ENCODE measurements at places on chromosomes 4 and X. TPM values are rescaled to one million over a fixed set of nuclear protein-coding genes. Genes with fewer than 3 reads are reported as not detected.

The CNKSR2 gene
- total RNA-seq, result 14.3 TPM

The VCX gene
- not detected for total RNA-seq

The IQSEC2 gene
- 13.6 TPM for total RNA-seq

The QRFPR gene
- total RNA-seq, result 1.5 TPM

The MSX1 gene
- total RNA-seq, result 48.8 TPM

The SHOX gene
- 0.06 TPM for total RNA-seq

The SSX4B gene
- total RNA-seq, result not detected

The PRDM8 gene
- total RNA-seq, result 8.8 TPM

The METAP1 gene
- 30.9 TPM for total RNA-seq

The DDX60 gene
- 29.3 TPM for total RNA-seq

The CAPN6 gene
- total RNA-seq, result 47.4 TPM

The NAP1L2 gene
- total RNA-seq, result 57.0 TPM

The FGFBP1 gene
- total RNA-seq, result not detected

The ZNF182 gene
- 6.8 TPM for total RNA-seq

DNA sequence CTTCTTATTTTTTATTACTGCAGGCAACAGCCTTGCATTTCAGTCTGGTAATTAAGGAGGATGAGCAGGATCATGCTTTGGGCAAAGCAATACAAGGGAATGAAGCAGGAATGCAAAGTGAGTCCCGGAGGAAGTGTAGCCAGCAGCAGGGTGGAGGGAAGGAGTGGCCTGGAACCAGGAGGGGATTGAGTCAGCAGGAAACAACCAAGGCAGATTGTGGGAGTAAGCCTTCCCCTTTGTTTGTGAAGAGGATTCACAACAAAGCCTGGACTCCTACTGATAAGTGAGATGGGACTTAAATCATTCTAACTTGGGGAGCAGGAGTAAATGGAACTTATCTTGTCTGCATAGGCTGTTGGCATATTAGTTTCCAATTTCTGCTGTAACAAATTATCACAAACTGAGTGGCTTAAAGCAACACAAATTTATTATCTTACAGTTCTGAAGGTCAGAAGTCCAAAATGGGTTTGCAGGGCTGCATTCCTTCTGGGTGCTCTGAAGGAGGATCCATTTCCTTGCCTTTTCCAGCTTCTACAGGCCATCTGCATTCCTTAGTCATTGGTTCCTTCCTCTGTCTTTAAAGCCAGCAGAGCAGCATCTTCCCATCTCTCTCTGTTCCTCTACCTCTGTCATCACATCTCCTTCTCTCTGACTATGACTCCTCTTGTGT, 93.2 kb upstream of the AP1S2 start:
- no peak for DNase-seq

- no peak for DNase-seq
These were observed at the start of gene DMD for GRCh38 chrX:33211356-33212260. Gene DMD (minus strand): TSS chrX:33211549. CDS start chrX:33211312, 237 bp downstream.

GRCh38 chr4:140150886-140151698, 2.9 kb downstream of the MAML3 start:
- peak; percentile 74 for DNase-seq

DNA sequence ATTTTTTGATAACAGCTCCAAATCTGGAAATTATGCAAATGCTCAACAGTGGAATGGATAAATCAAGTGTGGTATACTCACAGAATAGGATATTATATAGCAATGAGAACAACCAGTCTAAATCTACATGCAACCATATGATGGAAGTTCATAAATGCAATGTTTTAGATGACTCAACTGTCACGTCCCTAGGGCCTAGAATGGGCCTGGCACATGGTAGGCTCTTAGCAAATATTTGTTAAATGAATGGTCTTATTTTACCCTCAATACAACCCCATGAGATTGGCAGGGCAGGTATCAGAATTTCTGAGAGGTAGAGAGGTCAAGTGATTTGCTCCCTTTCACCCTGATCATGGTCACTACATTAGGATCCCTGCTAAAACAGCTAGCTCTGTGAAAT, 14.6 kb upstream of the NKX3-2 start:
- no peak for DNase-seq

DNA sequence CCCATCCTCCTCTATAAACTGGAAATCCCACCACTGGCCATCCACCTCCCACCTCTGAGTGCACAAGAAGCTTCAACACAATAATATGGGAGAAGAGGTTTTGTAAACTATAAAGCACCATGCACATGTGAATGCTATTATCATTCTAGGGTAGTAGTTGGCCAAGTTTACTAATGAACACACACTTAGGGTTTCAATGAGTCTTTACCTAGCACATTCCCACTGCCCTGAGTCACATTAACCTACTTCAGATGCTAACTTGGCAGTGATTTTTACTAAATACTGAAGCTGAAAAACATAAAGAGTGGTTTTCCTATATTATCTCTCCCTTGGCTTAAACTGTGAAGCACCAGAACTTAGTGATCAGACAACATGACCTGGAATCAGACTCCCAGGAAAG, 93.9 kb downstream of the SH3KBP1 start:
- DNase-seq, result no peak

DNA sequence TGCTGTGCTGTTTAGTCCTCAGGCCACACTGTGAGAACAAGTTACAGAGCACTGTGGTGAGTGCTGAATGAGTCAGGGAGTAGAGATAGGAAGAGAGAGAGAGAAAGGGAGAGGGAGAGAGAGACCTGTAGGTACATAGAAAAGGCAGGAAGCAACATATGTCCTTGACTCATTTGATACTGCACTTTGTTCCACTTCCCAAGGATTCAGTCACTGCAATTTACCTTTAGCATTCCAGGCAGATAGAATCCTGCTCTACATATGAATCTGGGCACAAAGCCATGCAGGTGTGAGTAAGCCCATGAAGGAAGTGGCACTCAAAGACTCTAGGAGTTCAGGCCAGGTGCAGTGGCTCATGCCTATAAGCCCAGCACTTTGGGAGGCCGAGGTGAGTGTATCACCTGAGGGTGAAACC, 1.0 kb upstream of the DAPP1 start:
- no peak for DNase-seq

DNA sequence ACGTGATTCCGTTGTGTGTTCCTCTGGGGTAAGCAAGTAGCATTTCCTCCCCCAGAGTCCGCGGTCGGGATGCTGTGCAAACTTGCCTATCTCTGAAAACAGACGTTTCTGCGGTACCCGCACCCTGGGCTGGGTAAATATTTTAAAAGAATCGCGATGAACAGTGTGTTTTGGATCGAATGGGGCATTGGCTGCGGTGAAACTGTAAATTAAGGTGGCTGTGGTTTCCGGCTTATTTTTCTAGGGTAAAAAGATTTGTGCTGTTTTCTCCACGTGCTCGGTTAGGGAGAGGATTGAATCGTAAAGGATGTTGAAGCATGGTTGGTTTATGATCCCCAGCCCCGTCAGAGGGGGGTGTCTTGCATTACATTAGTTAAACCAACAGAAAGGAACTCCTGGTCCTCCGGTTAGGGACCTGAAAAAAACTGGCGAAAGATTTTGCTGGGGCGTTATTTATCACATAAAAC, 1.2 kb downstream of the HHIP start:
- DNase-seq, result peak; percentile 48

DNA sequence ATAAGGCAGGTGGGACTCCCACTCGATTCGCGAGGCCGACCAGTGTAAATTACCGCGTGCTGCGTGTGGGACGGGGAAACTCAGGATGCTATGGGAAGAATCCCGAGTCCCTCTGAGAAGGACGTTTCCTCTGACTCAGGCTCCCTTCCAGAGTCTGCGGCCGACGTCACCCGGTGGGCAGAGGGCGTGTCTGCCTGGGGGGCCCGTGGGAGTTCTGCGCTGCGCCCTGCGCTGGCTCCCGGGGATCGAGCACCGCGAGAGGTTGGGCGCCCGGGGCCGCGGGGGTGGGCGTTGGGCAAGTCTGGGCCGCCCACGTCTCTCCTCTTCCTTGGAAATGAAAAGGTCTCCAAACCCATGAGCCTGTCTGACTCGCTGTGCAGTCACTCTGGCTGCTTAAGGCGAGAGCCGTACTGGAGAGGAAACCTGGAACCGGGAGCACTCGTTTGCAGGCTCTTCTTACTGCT, 568 bp downstream of the NIPAL1 start:
- DNase-seq, result no peak

- DNase-seq, result no peak
These were observed 334.9 kb downstream of the DCTD start for GRCh38 chr4:182582245-182582644.

- no peak for DNase-seq
These were observed 88.3 kb upstream of the UNC5C start for GRCh38 chr4:95637043-95637600.

DNA sequence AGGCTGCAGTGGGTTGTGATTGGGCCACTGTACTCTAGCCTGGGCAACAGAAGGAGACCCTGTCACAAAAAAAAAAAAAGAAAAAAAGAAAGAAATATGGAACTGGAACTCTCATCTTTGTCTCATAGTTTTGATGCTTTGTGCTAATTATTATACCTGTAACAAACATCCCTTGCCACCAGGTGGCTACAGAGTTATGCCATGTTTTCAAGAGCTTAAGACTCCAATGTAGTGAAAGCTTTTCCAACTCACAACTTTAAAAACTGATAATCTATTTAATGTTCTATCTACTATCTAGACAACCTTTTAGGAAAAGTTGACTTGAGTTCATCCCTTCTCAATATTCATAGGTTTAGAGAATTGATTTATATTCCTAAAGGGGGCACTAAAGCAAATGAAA, 42.4 kb downstream of the HTR2C start:
- peak; percentile 5 for DNase-seq

DNA sequence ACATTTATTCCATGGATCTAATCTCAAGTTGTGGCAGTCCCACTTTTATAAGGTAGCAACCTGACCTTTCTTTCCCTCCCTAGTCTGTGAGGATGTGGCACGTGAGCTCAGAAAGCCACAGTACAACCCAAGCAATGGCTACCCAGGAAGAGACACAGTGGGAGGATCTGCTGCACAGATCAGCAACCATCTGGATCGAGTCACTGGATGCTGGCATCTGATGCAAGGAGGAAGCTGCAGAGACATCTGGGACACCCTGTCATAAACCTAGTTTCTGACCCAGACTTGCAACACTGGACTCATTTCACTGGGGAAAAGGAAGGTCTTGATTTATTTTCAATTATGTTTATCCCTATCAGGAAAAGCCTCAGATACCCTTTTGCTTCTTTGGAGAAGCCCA, 327.1 kb downstream of the PAPSS1 start:
- no peak for DNase-seq

DNA sequence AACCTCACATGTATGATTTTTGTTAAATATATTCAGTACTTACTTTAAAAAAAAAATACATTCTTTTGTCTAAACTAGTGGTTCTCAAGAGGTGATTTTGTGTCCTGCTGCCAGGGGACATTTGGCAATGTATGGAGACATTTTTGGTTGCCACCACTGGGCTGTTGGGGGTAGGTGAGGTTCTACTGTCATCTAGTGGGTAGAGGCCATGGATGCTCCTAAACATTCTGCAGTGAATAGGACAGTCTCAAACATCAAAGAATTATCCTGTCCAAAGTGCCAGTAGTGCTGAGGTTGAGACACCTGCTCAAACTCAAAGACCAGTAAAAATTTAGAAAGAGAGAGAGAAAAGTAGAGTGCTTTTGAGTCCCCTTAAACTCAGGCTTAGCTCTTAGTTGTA, 32.9 kb upstream of the PGM2 start:
- DNase-seq, result no peak

GRCh38 chr4:117699595-117699994, 334.7 kb upstream of the NDST3 start:
- no peak for DNase-seq

GRCh38 chrX:5537098-5537497, 691.6 kb downstream of the NLGN4X start:
- DNase-seq, result no peak

DNA sequence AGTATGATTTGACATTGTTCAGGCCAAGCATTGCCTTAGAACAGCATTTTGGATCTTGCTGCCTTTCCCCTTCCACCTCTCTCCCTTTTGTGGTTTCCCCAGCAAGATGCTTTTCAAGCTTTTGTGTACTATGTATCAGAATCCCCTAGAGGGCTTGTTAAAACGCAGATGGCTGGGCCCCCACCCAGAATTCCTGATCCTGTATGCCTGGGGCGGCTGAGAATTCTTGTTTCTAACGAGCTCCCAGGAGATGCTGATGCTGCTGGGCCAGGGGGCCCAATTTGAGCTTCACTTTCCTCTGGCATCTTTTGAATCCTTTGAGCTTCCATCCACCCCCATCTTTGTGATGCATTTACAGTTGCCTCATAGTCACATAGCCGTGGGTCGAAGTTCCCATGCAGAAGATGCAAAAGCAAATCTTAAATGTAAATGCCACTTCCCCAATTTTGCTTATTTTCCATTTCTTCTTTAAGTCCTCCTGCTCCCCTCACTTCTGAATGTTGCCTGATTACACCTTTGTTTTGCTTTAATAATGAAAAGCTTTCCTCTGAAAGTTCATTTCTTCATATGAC, 18.5 kb downstream of the HCCS start:
- no peak for DNase-seq

- DNase-seq, result no peak
These were observed 33.0 kb downstream of the PPA2 start for GRCh38 chr4:105440890-105441289.

- DNase-seq, result no peak
These were observed 41.6 kb upstream of the CXorf38 start for GRCh38 chrX:40688929-40689328.

- no peak for DNase-seq
These were observed 163.3 kb downstream of the PTCHD1 start for GRCh38 chrX:23497919-23498318.

GRCh38 chr4:137376312-137376711, 156.0 kb downstream of the PCDH18 start:
- no peak for DNase-seq

GRCh38 chr4:120842031-120842430, 80.5 kb downstream of the PRDM5 start:
- no peak for DNase-seq

DNA sequence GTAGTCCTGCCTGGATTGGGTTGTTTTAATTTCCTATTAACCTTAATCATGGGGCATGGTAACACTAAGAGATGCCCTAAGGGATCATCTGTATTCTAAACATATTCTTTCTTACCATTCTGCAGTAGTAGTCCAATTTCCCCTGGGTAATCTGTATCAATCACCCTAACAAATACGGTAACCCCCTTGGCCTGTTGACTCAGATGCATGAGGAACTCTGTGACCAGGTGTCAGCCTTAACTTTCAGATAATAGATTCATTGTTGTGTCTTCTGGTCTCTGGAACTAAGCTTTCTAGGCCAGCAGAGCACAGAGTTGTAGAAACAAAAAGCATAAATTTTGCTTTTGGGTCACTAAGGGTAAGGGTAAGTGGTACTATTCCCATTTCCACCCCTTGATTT, 13.1 kb upstream of the BANK1 start:
- DNase-seq, result no peak

- no peak for DNase-seq
These were observed 99.5 kb downstream of the ZNF827 start for GRCh38 chr4:145839151-145839550.

GRCh38 chrX:30521440-30522182, 56.0 kb downstream of the TASL start:
- DNase-seq, result no peak

DNA sequence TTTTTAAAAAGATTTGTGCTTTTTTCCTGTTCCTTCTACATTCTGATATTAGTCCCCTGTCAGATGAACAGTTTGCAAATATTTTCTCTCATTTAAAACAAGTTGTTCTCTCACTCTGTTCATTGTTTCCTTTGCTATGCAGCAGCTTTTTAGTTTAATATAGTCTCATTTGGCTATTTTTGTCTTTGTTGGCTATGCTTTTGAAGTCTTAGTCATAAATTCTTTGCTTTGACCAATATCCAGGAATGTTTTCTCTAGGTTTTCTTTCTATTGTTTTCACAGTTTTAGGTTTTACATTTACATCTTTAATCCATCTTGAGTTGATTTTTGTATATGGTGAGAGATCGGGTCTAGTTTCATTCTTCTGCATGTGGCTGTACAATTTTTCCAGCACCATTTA, 136.8 kb downstream of the TET2 start:
- no peak for DNase-seq
